Chondrocyte (in vitro differentiated cells): ENCODE measurements at places on chromosomes 1 and 21. TPM values are rescaled to one million over a fixed set of nuclear protein-coding genes. Genes with fewer than 3 reads are reported as not detected.

OMA1 gene
- total RNA-seq: 8.9 to 9.3 TPM (median 9.0 TPM) in 3 replicates

SLC5A9 gene
- total RNA-seq: not detected in 3 replicates

RXFP4 gene
- not detected in 3 replicates for total RNA-seq

CD244 gene
- not detected in 3 replicates for total RNA-seq

LHX8 gene
- total RNA-seq: not detected in 3 replicates

DNA sequence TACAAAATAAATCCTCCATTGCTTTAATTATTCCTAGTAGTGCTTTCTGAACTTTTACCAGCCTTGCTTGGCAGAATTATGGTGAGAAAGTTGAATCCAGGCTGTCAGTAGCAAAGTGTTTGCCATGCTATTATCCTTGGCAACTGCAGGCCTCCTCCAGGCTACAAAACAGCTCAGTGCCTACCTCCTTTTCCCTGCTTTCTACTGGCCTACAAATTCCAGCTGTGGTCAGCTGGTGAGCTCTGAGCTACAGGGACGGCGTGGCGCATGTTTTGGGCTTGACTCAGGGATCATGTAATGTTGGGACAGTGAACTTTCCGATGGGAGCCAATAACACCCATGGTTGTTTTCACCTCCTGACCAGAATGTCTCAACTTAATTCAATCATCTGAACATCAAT, 456.1 kb upstream of the ADAMTS5 start:
- peak; percentile 81 for DNase-seq
- H3K4me1 ChIP-seq: peaks cover 47% of the 10 kb centered on the region
- H3K27me3 ChIP-seq: no peaks in the 10 kb centered on the region
- peak overlapping the region; percentile 91 for H3K27ac ChIP-seq

GRCh38 chr1:206122686-206123085, 5.5 kb upstream of the AVPR1B start:
- H3K36me3 ChIP-seq: peaks cover 3% of the 10 kb centered on the region
- peaks cover 2% of the 10 kb centered on the region for H3K4me1 ChIP-seq
- H3K27me3 ChIP-seq: peaks cover 11% of the 10 kb centered on the region

DNA sequence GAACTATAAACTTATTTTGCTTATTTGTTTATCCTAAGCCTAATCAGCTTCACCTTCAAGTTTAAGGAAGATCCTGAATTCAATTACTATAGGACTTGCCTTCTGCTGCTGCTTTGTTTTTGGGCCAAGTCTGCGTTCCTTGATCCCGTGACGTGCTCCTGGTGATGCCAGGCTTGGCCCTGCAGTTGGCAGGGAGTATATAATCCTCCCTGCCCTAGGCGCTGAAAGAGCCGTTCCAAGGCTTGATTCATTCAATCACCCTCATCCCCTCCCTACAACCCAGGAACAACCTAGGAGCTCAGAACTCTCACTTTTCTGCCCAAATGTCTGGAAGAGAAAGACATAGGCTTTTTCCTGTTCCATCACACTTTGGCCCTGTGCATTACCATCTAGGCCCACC, 12.4 kb upstream of the LRRN2 start:
- H3K36me3 ChIP-seq: no peaks in the 10 kb centered on the region
- no peak overlapping the region for H3K4me3 ChIP-seq
- peaks cover 45% of the 10 kb centered on the region for H3K27me3 ChIP-seq
- no peaks in the 10 kb centered on the region for H3K4me1 ChIP-seq

S100A8 gene
- total RNA-seq: not detected in 3 replicates

- peak overlapping the region; percentile 60 for H3K27ac ChIP-seq
- DNase-seq: no peak
- no peak overlapping the region for H3K4me3 ChIP-seq
- H3K36me3 ChIP-seq: no peaks in the 10 kb centered on the region
- H3K27me3 ChIP-seq: no peaks in the 10 kb centered on the region
- H3K4me1 ChIP-seq: peaks cover 34% of the 10 kb centered on the region
Measured at GRCh38 chr1:41678111-41678878, 193.8 kb upstream of the EDN2 start.

DNA sequence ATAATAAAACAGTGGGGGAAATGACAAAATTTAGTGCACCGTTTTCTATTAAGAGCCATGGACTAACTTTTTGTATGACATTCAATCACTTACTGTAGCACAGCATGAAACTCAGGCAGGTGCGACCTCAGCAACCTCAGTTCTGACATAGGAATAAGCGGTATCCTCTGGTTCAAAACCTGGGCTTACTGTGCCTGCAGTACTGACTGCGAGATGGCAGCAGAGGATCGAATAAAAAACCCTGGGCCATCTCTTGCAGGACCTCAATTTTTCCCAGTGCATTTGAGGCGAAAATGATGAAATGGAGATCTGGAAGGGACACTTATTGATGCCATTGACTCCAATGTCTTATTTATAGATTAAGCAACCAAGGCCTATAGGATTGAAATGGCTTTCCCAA, 214.7 kb downstream of the ADGRL2 start:
- no peak for DNase-seq
- H3K4me3 ChIP-seq: no peak overlapping the region
- H3K4me1 ChIP-seq: no peaks in the 10 kb centered on the region

DNA sequence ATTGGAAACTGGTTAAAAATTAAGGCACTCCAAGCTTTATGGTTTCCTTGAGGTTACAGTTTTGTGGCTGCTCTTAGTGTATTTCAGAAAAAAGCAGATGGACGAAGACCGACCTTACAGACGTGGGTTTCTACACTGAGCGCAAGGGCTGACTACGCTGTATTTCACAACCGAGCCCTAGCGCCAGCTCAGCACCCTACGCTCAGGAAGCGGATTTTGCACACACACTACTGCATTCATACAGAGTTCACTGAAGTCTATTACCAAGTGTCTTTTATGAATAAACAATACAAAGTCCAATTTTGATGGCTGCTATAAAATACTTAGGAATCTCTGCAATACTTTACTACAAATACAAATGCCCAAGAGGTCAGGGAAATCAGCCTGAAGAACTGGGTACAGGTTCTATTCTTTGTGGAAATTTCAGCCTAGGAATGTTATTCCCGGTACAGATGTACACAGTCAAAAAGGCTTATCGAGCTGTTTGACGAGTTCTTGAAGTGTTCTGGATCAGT, 23.8 kb downstream of the PTTG1IP start:
- peaks cover 26% of the 10 kb centered on the region for H3K36me3 ChIP-seq
- H3K4me1 ChIP-seq: peaks cover 13% of the 10 kb centered on the region
- H3K27ac ChIP-seq: no peak overlapping the region
- H3K4me3 ChIP-seq: no peak overlapping the region

- H3K4me3 ChIP-seq: no peak overlapping the region
- no peak overlapping the region for H3K27ac ChIP-seq
- H3K27me3 ChIP-seq: no peaks in the 10 kb centered on the region
- no peak for DNase-seq
- H3K36me3 ChIP-seq: no peaks in the 10 kb centered on the region
Measured at GRCh38 chr1:166944186-166944967, 31.0 kb downstream of the ILDR2 start.

DNA sequence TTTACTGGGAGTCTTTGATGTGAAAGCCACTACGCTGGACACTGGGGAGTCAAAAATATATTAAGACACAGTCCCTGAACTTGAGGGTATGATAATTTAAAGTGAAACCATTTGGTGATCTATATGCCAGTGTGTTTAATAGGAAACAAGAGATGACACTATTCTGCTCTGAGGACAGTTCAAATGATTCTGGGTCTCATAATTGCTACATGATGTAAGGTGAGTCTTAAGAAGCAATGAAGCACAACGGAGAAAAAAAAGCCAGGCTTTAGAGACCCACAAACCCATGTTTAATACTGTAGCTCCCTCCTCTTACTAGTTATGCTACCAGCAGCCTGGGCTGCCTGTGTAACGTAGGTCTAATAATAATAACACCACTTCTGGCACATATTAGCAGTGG, 14.2 kb upstream of the LRRC8D start:
- no peaks in the 10 kb centered on the region for H3K36me3 ChIP-seq
- DNase-seq: no peak
- H3K27ac ChIP-seq: no peak overlapping the region
- H3K27me3 ChIP-seq: no peaks in the 10 kb centered on the region
- no peaks in the 10 kb centered on the region for H3K4me1 ChIP-seq
- no peak overlapping the region for H3K4me3 ChIP-seq

GRCh38 chr1:81635816-81636215, 164.9 kb upstream of the ADGRL2 start:
- H3K4me1 ChIP-seq: peaks cover 4% of the 10 kb centered on the region
- no peaks in the 10 kb centered on the region for H3K27me3 ChIP-seq
- no peak for DNase-seq
- no peak overlapping the region for H3K4me3 ChIP-seq
- H3K27ac ChIP-seq: peak overlapping the region; percentile 2

DNA sequence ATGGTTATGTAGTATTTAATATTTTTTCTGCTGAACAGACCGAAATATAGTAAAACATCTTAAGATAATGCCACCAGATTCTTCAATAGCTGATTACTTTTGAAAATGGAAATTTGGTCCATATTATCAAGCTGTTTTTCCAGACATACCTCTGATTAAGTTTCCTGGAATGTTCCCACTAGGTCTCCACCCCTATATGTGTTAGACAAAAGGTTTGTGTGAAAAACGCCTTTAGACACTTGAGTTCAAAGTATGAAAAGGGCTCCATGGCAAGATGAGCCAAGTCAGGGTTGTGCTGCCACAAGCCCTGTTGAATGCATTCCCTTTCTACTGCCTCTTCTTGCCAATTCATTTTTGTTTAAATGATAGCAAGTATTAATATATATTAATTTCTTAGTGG, 52.7 kb downstream of the ZBTB17 start:
- H3K27ac ChIP-seq: peak overlapping the region; percentile 76
- DNase-seq: no peak
- no peak overlapping the region for H3K4me3 ChIP-seq
- H3K36me3 ChIP-seq: peaks cover 21% of the 10 kb centered on the region
- H3K4me1 ChIP-seq: peaks cover 53% of the 10 kb centered on the region
- H3K27me3 ChIP-seq: no peaks in the 10 kb centered on the region

DNA sequence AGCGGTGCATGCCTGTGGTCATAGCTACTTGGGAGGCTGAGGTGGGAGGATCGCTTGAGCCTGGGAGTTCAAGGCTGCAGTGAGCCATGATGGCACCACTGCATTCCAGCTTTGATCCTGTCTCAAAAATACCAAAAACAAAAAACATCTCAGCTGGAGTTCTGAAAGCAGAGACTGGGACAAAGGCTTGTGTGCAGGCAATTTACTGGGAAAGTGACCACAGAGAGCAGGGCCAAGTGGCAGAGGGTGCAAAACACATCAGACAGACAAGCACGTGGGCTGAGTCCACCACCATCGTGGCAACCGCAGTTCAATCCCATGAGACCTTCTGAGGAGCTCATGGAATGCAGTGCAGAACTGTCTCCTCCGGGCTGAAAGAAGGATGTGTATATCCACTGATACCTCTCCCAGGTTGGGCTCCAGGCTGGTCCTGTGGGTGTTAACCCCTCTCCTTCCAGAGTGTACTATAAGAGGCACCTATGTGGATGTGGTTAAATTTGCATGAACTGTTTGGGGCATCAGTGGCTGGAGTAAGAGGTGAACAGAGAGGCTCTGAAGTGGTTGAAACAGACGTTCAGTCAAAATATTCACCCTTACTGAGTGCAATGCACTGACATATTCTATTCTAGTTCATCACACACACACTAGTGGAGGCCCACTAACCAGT, 10.8 kb downstream of the PIGP start:
- H3K27ac ChIP-seq: peak overlapping the region; percentile 80
- DNase-seq: no peak
- H3K4me1 ChIP-seq: peaks cover 27% of the 10 kb centered on the region
- H3K36me3 ChIP-seq: no peaks in the 10 kb centered on the region
- no peak overlapping the region for H3K4me3 ChIP-seq

DNA sequence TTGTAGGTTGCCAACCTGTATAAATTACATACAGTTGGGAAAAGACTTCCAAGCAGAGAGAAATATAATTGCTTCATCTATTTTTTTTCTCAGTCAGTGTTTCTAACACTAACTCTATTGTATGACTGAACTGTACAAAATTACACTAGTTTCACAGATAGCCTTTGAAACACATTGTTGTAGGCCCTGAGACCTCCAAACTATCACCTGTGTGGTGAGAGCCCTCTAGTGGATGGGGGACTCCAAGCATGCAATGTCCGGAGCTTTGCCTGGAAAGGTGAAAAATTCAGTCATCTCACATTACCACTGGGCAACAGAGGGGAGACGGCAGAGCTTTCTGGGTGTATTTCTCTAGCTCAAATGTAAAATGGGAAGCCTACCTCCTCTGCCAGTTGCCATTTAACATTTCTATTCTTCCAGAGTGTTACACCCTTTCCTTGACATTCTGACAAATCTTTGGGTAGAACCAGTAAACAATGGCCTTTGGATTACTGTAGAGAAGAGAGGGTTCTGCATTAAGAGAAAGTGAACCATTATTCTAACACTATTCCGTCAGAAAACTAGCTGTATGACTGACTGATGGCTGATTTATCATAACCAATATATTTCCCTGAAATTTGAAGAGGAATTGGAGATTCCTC, 212.2 kb downstream of the LYPLAL1 start:
- no peak overlapping the region for H3K27ac ChIP-seq
- H3K4me3 ChIP-seq: no peak overlapping the region
- no peak for DNase-seq
- no peaks in the 10 kb centered on the region for H3K36me3 ChIP-seq

GRCh38 chr1:77873461-77873860, 15.0 kb upstream of the NEXN start:
- no peak for DNase-seq
- no peak overlapping the region for H3K27ac ChIP-seq
- no peak overlapping the region for H3K4me3 ChIP-seq
- H3K27me3 ChIP-seq: no peaks in the 10 kb centered on the region

GRCh38 chr1:109898842-109899241, 11.8 kb upstream of the CSF1 start:
- H3K27me3 ChIP-seq: no peaks in the 10 kb centered on the region
- no peak overlapping the region for H3K27ac ChIP-seq
- no peaks in the 10 kb centered on the region for H3K36me3 ChIP-seq
- DNase-seq: no peak
- H3K4me1 ChIP-seq: no peaks in the 10 kb centered on the region

ESPN gene
- total RNA-seq: 0.57 to 2.5 TPM (median 2.1 TPM) in 3 replicates

ZNF593OS gene
- total RNA-seq: not detected in 3 replicates

GRCh38 chr1:244163861-244164510, 112.9 kb downstream of the ZBTB18 start:
- no peak for DNase-seq
- peaks cover 4% of the 10 kb centered on the region for H3K4me1 ChIP-seq
- peak overlapping the region; percentile 54 for H3K4me3 ChIP-seq
- H3K27ac ChIP-seq: no peak overlapping the region

- H3K36me3 ChIP-seq: peaks cover 2% of the 10 kb centered on the region
- H3K4me3 ChIP-seq: no peak overlapping the region
- H3K27me3 ChIP-seq: no peaks in the 10 kb centered on the region
- H3K27ac ChIP-seq: no peak overlapping the region
- H3K4me1 ChIP-seq: peaks cover 52% of the 10 kb centered on the region
- no peak for DNase-seq
Measured at GRCh38 chr1:17193222-17194132, 11.5 kb upstream of the PADI1 start.

INTS7 gene
- total RNA-seq: 14.5 to 18.6 TPM (median 17.8 TPM) in 3 replicates

- peaks cover 12% of the 10 kb centered on the region for H3K4me1 ChIP-seq
- H3K4me3 ChIP-seq: no peak overlapping the region
- H3K36me3 ChIP-seq: no peaks in the 10 kb centered on the region
- H3K27me3 ChIP-seq: peaks cover 1% of the 10 kb centered on the region
Measured at GRCh38 chr1:25662061-25662460, 45.5 kb downstream of the MAN1C1 start.

GRCh38 chr1:11507309-11507708, 28.4 kb downstream of the DISP3 start:
- no peak overlapping the region for H3K4me3 ChIP-seq
- no peaks in the 10 kb centered on the region for H3K4me1 ChIP-seq
- H3K27ac ChIP-seq: no peak overlapping the region
- H3K27me3 ChIP-seq: no peaks in the 10 kb centered on the region
- DNase-seq: no peak

- peak within 1 kb of the TSS; percentile 89 for H3K27ac ChIP-seq
- H3K4me1 ChIP-seq: peaks cover 51% of the 10 kb centered on the region
- peak within 1 kb of the TSS; percentile 82 for H3K4me3 ChIP-seq
- no peaks in the 10 kb centered on the region for H3K36me3 ChIP-seq
- H3K27me3 ChIP-seq: no peaks in the 10 kb centered on the region
Measured at GRCh38 chr1:1358433-1359271, at the start of gene MXRA8. Gene MXRA8, minus strand, starts transcription at chr1:1358555. Its CDS starts 51 bp downstream, at chr1:1358504.
